ENCODE measurements at places on chromosomes 1 and 21. TPM values are rescaled to one million over a fixed set of nuclear protein-coding genes. Genes with fewer than 3 reads are reported as not detected.

GRCh38 chr1:8096105-8097011, 70.2 kb upstream of the ERRFI1 start:
- DNase-seq = no peak

DNA sequence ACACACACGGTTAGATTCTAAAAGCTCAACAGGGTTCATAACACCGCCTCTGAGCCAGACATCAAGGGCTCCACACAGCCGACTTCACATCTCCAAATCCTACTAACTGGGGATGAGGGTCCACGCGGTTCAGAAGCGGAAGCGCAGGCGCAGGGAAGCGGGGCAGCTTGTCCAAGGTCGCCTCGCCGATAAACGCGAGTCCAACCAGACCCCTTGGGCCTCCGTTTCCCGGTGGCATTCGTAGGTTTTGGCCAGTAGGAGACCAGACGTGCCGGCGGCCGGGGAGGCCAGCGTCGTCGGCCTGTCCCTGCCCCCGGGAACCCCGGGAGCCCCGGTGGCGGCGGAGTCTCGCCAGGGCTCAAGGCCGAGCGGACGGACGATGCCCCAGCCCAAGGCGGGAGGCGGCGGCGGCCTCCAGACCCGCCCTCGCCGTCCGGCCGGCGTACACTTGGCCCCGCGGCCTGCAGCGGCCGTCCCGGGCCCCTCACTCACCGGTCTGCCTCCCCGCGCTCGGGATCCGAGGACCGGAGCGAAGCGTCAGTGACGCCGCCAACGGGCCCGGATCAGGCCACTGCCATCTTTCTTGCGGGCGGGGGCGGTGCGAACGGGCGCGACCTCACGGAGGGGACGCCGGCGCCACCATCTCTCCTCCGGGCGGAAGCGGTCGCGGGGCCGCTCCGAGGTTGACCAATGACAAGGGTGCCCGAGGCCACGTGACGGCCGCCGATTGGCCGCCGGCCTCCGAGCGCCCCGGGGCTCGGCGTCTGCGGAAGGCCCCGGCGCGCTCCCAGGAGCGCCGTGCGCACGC, at the start of gene SDF4:
Gene SDF4 (minus strand): TSS at position 602 of the 808 bp plus-strand sequence. CDS start 3,229 bp downstream, outside the sequence.
- DNase-seq = peak; percentile 37

Gene CCDC30
- 0.06 TPM for total RNA-seq

GRCh38 chr1:203769505-203770343, 4.7 kb downstream of the LAX1 start:
- DNase-seq = peak; percentile 93

GRCh38 chr1:9658199-9658598, 6.7 kb downstream of the PIK3CD start:
- no peak for DNase-seq

DNA sequence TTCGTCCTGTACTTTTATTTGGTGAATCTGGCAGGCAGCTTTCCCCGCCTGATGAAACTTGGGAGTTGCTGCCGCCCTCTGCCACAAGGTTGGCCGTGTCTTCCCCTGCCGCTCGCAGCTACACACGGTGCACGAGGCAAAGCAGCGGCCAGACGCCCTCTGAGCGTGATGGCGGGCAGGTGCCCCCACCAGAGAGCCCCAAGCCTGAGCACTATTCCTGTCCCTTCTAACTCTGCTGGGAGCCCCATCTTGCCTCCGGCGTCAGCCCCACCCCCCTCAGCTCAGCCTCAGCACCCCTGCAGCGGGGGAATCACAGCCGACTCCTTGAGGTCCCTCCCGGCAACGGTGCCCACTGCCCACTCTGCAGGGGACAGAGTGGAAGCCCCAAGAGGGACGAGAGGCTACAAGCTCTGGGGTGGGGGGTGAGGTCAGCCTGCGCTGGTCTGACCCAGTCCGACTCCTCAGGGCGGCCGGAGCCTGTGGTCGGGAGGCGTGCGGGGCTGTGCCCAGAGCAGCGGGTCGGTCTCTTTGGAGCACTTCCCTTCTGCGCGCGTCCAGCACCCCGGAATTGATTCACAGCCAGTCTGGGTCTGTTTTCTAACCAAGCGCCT, 41.3 kb downstream of the RIPK4 start:
- DNase-seq = no peak

GRCh38 chr21:46397211-46397905, 61.3 kb upstream of the DIP2A start:
- no peak for DNase-seq

Gene RASAL2
- 10.1 TPM for total RNA-seq

DNA sequence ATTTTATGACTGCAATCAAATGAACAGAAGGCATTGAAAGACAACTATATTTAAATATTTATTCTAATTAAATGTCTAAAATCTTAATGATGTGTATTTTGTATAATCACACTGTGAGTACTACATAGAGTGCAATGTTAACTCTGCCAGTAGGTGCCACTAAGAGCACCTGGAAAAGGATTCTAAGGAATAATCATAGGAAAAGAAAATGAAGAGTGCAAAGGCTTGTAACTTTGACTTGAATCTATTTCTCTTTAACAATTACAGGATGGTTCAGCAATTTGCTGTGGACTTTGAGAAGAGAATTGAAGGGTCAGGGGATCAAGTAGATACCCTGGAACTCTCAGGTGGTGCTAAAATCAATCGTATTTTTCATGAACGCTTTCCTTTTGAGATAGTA, 200.4 kb downstream of the DNM3 start:
- DNase-seq = no peak

DNA sequence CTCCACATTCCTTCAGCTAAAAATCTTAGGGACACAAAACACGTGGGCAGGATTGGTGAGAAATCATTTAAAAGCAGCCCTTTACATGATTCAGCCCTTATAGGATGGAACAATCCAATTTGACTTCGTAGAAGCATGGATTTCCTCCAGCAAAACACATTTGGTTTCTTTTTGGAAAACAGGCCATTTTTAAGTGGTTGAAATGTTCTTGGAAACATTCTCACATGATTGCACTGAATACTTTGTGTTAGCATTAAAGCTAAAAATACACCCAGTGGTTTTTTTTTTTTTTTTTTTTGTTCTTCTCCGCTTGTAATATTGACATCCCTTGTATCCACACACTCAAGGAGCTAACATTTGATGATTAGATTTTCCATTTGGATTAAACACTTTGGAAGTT, 42.1 kb upstream of the ABCG1 start:
- DNase-seq = no peak

Data from epithelial cell of proximal tubule (primary cell).